ENCODE measurements at places on chromosomes 5 and 9.
A peak's percentile ranks its signal among the peaks of the same experiment; 100 is the strongest.

GRCh38 chr9:79431019-79431679, 140.6 kb upstream of the TLE4 start:
- DNase-seq: no peak

GRCh38 chr5:170292179-170293104, 5.1 kb downstream of the LCP2 start:
- no peak for DNase-seq

DNA sequence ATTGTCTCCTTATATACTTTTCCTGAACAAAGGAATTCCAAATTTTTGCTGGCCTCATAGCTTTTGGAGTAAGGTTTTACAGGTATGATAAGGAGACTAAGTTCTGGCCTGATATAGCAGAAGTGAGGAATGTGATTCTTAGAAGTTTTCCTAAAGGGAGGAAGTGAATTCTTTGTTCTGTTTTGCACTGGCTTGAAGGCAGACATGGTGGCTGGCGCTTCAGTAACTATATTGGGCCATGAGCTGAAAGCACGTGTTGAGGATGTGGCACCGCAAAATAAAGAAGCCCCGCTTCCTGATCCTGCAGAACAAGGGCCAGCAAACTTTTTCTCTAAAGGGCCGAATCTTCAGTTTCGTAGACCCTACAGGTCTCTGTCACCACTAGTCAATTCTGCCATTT, 224.2 kb downstream of the SNX18 start:
- no peak for DNase-seq

DNA sequence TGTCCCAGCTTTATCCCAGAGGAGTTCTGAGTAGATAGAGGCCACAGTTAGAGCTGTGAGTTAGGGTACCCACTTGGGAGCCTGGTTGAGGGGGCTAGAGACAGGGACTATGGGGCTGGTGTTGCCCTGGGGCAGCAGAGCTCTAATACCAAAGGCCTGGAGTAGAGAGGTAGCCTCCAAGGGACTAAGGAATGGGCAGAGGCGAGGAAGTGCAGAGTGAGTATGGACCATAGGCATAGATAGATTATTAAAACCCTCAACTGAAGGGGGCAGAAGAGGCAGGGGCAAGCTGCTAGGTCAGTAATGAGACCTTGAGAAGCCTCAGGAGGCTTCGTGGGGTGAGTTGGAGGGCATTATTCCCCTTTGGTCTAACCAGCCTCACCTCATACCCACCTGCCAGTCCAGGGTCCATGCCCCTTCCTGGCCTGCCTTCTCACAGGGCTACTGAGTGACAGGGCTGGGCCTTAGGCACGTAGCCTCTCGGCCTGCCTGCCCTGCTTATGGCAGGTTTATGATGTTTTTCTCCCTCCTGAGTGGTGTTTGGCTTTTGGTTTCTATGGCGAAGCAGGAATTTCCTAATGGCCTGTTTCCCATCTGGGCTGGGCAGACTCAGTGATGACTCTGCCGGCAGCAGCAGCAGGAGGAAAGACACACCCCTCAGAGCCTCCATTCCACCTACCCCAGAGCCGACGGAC, 8.0 kb downstream of the PDLIM4 start:
- DNase-seq: no peak

DNA sequence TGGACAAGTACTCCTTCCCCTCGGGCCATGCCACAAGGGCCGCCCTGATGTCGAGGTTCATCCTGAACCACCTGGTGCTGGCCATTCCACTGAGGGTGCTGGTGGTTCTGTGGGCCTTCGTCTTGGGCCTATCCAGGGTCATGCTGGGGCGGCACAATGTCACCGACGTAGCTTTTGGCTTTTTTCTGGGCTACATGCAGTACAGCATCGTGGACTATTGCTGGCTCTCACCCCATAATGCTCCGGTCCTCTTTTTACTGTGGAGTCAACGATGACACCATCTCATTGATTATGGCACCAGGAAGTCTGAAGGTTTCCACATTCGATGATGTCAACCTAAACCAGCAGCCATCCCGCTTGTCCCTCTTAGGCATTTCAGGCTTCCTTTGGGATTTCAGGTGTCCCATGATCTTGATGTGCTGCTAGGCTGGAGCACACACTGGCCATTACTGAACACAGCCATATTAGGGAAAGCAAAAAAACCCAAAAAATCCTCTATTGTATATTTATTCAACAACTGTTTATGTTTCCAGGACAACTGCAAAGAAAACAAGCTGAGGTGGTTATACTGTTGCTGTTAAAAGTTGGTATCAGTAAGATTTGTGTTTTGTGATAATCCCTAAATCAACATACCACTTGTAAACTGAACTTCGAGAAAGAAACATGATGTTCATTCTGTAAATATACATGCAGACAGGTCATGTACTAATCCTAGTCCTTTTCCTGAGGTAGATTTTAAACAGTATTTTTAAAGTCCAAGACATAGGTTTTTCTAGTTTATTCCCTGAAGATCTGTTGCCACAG, 1.1 kb downstream of the PLPP6 start:
- DNase-seq: no peak

- DNase-seq: no peak
Observed at GRCh38 chr5:176133877-176134276, 104.3 kb upstream of the SIMC1 start.

- no peak for DNase-seq
Observed at GRCh38 chr9:129511285-129511900, 109.5 kb downstream of the C9orf50 start.

- no peak for DNase-seq
Observed at GRCh38 chr9:108139900-108140299, 650.3 kb upstream of the KLF4 start.

DNA sequence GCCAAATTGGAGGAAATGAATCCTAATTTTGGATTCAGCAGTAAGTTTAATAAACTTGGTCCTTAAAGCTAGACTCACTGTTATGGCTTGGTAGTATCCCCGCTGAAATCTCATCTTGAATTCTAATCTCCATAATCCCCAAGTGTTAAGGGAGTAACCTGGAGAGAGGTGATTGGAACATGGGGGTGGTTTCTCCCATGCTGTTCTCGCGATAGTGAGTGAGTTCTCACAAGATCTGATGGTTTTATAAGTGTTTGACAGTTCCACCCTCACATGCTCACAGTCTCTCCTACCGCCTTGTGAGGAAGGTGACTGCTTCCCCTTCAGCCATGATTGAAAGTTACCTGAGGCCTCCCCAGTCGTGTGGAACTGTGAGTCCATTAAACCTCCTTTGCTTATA, 824.5 kb upstream of the WWC1 start:
- no peak for DNase-seq

GRCh38 chr5:164680216-164680615, 1174.8 kb downstream of the MAT2B start:
- no peak for DNase-seq

DNA sequence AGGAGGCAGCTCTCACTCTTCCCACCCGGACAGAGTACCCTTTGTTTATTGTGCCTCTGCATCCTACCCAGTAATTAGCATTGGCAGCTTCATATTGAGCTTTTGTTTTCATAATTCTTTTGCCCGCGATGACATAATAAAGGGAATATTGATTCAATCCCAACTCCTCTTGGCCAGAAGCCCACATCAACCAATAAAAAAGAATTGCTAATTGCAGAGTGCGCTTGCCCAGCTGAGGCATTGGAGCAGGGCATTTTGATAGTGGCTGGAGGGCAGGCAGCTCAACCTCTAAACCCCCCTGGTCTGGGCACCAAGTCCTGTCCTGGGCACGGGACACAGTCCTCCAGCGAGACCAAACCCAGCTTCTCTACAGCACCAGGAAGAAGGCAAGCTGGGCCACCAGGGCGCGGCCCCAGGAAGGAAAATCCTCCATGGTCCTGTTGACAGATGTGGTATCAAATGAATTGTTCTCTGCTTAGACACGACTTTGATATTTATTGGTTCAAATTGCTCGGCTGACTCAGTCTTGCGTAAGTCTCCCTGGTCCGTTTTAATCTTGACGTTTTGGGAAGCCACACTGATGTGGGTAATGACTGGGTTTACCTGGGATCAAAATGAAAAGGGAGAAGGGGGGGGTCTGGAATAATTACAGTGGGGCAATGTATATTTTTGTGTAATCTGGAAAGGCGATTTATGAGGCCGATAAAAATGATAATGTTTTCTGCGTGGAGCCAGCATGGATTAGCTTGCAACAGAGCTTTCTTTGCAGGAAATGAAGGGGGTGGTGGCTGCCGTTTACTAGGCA, 220.7 kb upstream of the MSX2 start:
- DNase-seq: no peak

DNA sequence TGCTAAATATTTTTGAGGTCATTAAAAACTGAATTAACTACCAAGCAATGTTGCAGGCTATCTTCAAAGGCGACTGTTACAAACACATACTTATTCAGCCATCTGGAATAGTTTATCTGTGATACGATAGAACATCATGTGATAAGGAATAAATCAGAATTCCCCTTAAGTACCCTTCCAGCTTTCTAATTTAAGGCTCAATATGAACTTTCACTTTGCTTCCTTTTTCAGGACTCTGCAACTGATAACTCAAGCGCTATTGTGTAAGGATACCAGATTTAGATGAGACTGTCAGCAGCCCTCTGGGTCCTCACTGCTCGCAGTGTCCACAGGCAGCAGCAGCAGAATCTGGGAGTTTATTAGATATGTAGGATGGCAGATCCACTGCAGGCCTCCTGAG, 416.3 kb downstream of the SPATA31D1 start:
- no peak for DNase-seq

DNA sequence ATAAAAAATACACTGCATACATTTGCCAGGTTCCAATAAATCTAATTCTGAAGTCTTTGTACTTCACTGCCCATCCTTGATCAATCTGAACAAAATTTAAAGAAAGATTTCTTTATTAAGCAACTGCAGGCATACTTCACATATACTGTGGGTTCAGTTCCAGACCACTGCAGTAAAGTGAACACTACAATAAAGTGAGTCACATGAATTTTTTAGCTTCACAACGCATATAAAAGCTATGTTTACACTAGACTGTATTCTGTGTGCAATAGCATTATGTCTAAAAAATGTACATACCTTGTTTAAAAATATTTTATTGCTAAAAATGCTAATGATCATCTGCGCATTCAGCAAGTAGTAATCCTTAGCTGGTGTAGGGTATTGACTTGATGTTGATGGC, 52.1 kb downstream of the SSBP2 start:
- DNase-seq: no peak

DNA sequence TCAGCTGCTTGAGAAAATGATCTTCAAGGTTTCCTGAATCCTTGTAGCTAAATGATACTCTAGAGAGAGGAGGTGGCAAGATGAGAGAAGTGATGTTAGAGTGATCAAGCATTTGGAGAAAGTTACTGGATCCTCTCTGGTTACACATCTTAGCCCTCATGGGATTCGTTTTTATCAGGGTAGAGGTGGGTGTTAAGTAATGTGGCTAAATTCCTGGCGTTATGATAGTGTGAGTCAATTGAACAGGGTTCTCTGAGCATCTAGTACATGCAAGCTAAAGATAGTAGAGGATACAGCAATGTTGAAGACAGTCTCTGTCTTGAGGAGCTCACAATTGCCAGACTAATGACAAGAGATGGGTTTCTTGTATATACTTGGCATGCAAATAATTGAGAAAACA, 123.7 kb downstream of the PSD2 start:
- no peak for DNase-seq

- DNase-seq: no peak
Observed at GRCh38 chr5:158629591-158630312, 470.0 kb downstream of the EBF1 start.

GRCh38 chr5:157748760-157749461, 5.4 kb downstream of the LSM11 start:
- DNase-seq: no peak

DNA sequence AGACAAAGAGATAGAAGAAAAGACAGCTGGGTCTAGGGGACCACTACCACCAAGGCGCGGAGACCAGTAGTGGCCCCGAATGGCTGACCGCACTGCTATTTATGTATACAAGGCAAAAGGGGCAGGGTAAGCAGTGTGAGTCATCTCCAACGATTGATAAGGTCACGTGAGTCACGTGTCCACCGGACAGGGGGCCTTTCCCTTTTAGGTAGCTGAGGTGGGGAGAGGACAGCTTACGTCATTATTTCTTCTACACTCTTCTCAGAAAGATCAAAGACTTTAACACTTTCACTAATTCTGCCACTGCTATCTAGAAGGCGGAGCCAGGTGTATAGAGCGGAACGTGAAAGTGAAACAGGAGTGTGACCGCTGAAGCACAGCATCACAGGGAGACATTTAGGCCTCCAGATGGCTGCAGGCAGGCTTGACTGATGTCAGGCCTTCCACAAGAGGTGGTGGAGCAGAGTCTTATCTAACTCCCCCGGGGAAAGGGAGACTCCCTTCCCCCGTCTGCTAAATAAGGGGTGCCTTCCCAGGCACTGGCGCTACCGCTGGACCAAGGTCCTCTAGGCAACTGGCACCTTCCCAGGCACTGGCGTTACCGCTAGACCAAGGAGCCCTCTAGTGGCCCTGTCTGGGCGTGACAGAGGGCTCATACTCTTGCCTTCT, 6.1 kb upstream of the PRR16 start:
- no peak for DNase-seq

- no peak for DNase-seq
Observed at GRCh38 chr5:155434267-155434666, 420.7 kb downstream of the KIF4B start.

- DNase-seq: no peak
Observed at GRCh38 chr9:133563291-133563796, 28.8 kb downstream of the ADAMTSL2 start.

DNA sequence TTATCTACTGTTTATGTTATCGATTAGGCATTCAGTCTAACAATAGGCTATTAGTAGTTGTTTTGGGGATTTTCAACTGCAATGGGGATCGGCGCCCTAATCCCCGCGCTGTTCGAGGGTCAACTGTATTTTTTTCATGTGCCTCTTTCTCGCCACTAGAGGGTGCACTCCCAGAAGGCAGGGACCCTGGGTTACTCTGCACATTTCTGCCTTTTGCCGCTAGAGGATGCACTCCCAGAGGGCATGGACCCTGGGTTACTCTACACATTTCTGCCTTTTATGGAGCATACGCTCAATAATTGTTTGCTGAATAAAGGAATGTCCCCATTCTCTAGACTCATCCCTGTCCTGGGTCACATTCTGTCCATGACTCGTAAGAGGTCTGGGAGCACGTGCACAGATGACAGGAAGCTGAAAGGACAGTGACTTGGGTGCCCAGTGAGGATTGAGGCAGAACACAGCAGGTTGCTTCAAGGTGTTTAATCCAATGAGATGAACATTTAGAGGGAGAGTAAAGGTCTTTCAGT, 27.9 kb upstream of the RECK start:
- DNase-seq: peak; percentile 29

GRCh38 chr9:38649731-38650363, 29.5 kb upstream of the ANKRD18A start:
- no peak for DNase-seq

- DNase-seq: no peak
Observed at GRCh38 chr5:40587376-40587775, 92.3 kb upstream of the PTGER4 start.

DNA sequence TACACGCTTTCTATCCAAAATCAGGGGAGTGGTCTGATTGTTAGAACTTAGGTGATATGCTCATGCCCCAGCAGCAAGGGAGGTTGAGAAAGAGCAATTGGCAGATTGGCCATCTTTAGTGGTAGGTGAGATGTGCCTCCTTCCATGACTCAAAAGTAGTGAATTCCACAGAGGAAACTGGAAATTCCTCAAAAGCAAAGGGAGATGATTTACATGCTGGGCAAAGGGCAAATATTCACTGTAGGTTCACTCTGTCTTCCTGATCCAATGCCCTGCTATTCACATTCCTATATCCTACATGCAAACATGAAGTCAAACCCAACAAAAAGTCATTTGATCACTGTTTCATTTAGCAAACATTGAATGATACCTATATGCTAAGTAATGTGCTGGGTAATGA, 130.1 kb upstream of the ZNF608 start:
- DNase-seq: no peak

Data from stimulated activated CD8-positive, alpha-beta memory T cell treated with anti-CD3 and anti-CD28 coated beads, Interleukin-4, amount 100 ng/mL, for 4 hours (primary cell).